GM04504 (cell line): ENCODE measurements at places on chromosomes 4 and X.
A peak's percentile ranks its signal among the peaks of the same experiment; 100 is the strongest.

DNA sequence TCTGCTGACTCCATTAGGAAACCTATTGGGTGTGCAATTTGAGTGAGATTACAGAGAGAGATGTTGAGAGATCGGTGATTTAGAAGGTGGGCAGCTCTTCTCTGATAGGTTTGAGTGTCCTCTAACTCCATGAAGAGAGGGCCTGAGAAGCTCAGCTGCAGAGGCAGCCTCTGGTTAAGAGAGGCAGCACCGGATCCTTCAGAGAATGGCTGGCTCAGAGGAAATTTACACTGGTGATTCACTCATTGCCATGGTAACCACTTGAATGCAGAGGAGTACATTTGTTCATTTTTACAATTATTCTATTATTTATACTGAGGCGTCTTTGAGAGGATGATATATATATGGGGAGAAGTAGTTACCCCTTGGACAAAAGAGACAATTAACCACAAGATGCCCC is 171.7 kb downstream of the PDGFRA start:
- peak; percentile 61 for DNase-seq

DNA sequence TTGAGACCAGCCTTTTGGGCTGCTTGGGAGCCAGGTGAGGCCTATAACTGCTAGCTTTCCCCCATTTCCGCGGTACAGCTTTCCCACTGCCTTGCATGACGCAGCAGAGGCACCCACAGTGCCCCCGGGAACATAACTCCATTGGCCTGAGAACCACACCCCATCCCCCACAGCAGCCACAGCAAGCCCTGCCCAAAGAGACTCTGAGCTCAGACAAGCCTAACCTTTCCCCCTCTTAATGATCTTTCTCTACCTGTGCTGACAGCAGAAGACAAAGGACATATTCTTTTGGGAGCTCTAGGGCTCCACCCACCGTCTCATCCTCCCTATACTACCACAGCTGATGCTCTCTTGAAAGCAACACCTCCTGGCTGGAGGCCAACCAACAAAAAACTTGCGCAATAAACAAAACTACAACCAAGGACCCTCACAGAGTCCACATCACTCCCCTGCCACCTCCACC is 114.8 kb downstream of the FANCB start:
- no peak for DNase-seq

DNA sequence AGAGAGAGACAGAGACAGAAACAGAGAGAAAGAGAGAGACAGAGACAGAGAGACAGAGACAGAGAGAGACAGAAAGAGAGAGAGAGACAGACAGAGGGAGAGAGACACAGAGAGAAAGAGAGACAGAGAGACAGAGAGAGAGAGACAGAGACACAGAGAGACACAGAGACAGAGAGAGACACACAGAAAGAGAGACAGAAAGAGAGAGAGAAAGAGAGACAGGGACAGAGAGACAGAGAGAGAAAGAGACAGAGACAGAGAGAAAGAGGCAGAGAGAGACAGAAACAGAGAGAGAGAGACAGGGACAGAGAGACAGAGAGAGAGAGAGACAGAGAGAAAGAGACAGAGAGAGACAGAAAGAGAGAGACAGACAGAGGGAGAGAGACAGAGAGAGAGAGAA is 52.9 kb downstream of the CRLF2 start:
- DNase-seq = no peak

GRCh38 chr4:57689693-57690205 is 579.6 kb upstream of the IGFBP7 start:
- no peak for DNase-seq

DNA sequence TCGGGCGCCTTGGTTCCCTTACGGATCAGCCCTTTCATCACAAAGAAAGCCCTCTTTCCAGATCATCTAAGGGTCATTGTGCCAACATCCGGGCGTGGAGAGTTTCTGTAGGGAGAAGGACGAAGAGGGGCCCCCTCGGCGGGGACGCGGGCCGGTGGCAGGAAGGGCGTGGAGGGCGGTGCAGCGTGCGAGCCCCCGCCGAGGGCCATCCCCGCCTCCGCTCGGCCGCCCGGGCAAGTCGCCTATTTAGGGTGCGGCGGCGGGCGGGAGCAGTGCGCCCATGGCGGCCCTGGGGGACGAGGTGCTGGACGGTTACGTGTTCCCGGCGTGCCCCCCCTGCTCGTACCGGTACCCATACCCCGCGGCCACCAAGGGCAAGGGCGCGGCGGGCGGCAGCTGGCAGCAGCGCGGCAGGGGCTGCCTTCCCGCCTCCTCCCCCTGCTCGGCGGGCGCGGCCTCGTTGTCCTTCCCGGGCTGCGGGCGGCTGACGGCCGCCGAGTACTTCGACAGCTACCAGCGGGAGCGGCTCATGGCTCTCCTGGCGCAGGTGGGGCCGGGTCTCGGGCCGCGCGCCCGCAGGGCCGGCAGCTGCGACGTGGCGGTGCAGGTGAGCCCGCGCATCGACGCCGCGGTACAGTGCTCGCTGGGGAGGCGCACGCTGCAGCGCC is at the start of gene ZAR1:
TSS of gene ZAR1 (plus strand) at position 241 of the 668 bp plus-strand sequence. CDS start at position 281, 40 bp downstream.
- DNase-seq = no peak

GRCh38 chr4:142548491-142548890 is 297.6 kb downstream of the INPP4B start:
- DNase-seq = no peak

- DNase-seq = peak; percentile 24
Observed at GRCh38 chr4:43242606-43243005, 350.1 kb downstream of the GRXCR1 start.

DNA sequence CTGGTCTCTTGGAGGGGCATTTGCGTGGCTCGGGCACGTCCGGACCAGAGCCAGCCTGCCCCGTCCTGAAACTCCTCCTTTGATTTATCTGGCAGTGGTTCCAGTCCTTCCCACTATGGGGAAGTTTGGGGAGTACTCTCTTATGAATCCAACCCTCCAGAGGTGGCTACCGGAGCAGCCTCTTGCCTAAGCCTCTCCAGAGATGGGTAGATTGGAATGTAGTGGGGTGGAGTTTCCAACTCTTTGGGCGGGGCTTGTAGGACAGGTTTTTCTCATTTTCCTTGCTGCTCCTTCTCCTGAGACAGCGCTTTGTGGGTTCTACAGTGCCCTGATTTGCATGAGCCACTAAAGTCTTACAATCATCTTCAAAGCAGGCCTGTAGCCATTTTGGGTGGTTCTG is 60.1 kb upstream of the XAGE1B start:
- DNase-seq = no peak
